ENCODE measurements at places on chromosomes 16 and 17.

GRCh38 chr16:23104032-23104955 lies 45.0 kb downstream of the USP31 start:
- no peak for DNase-seq

GRCh38 chr17:13601776-13602551 lies at the start of gene HS3ST3A1:
Gene HS3ST3A1, minus strand, starts transcription at chr17:13601929. Its CDS starts 800 bp downstream, at chr17:13601129.
- DNase-seq = no peak

GRCh38 chr17:78315355-78316114 lies 44.3 kb downstream of the SOCS3 start:
- DNase-seq = peak; percentile 67

- DNase-seq = peak; percentile 34
Observed at GRCh38 chr16:30005341-30006094, 5.3 kb downstream of the DOC2A start.

DNA sequence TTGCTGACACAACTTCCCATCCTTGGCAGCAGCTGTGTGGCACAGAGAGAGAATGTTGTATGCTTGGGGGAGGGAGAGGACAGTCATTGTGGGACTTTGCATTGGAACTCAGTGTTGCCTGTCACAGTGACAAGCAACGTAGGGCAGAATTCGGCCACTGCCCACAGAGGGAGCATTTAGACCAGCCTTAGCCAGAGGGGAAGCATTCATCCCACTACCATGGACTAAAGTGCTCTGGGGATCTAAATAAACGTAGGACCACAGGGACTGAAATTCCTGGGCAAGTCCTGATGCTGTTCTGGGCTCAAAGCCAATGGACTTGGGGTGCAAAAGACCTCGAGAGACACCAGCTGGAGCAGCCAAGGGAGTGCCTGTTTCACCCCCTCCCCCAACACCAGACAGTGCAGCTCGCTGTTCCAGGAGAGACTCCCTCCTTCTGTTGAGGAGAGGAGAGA lies 44.9 kb downstream of the ABCA8 start:
- no peak for DNase-seq

- DNase-seq = no peak
Observed at GRCh38 chr17:68422821-68423220, 34.5 kb downstream of the WIPI1 start.

DNA sequence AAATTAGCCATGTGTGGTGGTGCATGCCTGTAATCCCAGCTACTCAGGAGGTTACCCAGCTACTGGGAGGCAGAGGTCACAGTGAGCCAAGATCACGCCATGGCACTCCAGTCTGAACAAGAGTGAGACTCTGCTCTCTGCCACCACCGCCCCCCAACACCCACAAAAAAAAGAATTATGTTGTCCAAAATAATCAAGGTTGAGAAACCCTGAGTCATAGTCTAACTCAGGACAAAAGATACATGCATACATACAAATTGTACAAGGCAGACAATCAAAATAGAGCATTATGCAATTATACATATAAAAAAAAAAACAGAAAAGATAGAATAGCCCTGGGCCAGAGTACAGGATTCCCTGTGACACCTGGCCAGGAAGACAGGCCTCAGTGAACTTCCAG lies 6.6 kb upstream of the KPNB1 start:
- DNase-seq = no peak
